ENCODE measurements at places on chromosomes 3 and 15.

GRCh38 chr3:141083836-141084649 is 32.9 kb downstream of the SPSB4 start:
- DNase-seq: no peak

GRCh38 chr15:75694241-75695182 is 18.1 kb downstream of the CSPG4 start:
- DNase-seq: no peak

DNA sequence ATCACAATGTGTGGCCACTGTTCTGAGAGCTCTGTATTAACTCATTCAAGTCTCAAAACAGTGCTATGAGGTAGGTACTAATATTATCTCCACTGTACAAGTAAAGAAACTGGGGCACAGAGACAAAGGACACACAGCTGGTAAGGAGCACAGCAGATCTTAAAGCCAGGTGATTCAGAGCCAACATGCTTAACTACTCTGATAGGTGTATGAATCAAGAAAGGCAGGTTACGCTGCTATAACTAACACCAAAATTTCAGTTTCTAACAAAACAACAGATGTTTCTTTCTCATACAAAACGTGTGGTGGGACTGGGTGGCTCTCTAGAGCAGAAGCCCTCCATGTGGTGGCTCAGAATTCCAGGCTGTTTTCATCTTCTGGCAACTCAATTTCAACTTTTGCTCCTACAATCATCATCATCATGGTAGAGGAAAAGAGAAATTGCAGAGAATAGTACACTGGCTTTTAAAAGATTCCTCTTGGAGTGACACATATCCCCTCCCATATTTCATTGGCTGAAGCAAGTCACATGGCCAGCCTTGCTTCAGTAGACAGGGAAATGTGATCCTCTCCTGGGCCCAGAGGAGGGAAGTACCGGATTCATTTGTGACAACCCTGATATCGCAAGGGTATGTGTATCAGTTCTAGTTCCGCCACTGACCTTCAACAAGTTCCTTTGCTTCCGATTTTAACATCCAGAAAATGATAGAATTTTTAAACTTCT is 126.2 kb upstream of the PTX3 start:
- no peak for DNase-seq

- DNase-seq: no peak
Observed at GRCh38 chr3:17227472-17227871, 342.7 kb downstream of the PLCL2 start.

DNA sequence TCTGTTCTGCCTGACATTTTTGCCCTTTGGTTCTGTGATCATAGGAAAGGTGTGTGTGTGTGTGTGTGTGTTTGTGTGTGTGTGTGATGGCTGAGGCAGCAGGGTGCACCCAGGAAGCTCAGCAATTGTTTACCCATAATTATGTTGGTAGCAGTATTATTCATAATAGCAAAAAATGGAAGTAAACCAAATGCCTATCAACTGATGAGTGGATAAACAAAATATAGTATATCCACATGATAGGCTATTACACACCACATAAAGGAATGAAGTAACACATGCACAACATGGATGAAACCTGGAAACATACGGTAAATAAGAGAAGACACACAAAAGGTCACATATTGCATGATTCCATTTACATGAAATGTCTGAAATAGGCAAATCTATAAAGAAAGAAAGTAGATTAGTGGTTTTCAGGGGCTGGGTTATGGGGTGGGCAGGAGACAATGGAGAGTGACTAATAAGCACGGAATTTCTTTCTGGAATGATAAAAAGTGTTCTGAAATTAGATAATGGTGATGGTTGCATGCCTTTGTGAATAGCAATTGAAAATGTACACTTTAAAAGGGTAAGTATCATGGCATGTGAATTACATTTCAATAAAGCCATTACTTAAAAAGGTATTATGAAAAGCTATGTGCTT is 167.2 kb downstream of the POLR2M start:
- DNase-seq: no peak
